Stimulated activated CD8-positive, alpha-beta memory T cell treated with anti-CD3 and anti-CD28 coated beads, Interleukin-4, amount 100 ng/mL, for 1 hour (primary cell): ENCODE measurements at places on chromosomes 13 and 19.

- DNase-seq = no peak
These were observed 102.6 kb downstream of the LRCH1 start for GRCh38 chr13:46655377-46656180.

GRCh38 chr13:52651897-52652195 is 790 bp upstream of the SUGT1 start:
- no peak for DNase-seq

- DNase-seq = no peak
These were observed 459 bp downstream of the PCDH20 start for GRCh38 chr13:61415058-61415721.

GRCh38 chr13:111265701-111266035 is 54.8 kb upstream of the TEX29 start:
- no peak for DNase-seq

DNA sequence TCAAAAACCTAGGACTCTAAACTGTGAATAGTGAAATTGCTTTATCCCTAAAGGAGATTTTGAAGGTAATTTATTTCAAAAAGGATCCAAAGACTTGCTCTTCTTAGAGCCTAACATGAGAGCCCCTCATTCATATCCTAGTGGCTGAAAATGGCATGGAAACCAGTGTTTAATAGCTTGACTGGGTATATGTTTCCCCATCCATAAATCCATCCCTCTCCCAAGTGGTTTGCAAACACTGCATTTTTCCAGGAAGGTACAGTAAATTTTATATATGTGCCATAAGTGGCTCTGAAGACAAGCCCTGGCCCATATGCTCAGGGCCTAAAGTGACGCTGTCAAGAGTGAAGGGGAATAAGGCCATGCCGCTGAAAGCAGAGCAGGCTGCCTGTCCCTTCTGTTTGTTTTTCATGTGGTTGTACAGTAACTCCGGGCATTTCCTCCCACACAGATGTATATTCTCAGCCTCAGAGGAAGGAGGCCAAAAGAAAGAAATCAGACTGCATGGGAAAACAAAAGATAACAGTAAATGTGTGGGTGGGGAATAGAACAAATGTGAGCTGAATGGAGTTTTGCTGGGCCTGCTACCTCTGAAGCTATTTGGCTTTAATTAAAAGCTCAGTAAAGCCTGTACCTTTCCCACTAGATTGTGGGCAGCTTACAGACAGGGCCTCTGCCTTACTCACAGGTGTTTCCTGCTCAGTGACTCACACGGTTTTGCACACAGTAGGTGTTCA is 181.9 kb downstream of the PCDH9 start:
- DNase-seq = no peak

GRCh38 chr19:18503971-18504885 is 17.6 kb downstream of the ELL start:
- no peak for DNase-seq
